Right ventricle myocardium superior (tissue), 1 donor: ENCODE measurements at places on chromosomes 6 and 20. TPM values are rescaled to one million over a fixed set of nuclear protein-coding genes. Genes with fewer than 3 reads are reported as not detected.

DNA sequence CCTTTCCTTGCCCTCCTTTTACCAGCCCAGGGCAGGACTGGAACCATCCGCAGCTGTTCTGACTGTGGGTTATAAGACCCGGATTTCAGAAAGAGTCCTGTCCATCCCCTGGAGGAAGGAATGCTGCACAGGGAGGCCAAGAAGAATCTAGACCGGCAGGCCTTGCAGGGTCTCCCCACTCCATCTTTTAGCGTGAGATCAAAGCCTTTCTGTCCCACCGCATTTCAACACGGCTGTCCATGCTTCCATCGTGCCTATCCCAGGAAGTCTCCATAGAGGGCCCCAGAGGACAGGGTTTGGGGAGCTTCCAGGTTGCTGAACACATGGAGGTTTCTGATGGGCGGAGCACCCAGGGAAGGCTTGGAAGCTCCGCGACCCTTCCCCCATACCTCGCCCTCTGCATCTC lies 79.3 kb upstream of the AGPAT4 start:
- DNase-seq: no peak

DNA sequence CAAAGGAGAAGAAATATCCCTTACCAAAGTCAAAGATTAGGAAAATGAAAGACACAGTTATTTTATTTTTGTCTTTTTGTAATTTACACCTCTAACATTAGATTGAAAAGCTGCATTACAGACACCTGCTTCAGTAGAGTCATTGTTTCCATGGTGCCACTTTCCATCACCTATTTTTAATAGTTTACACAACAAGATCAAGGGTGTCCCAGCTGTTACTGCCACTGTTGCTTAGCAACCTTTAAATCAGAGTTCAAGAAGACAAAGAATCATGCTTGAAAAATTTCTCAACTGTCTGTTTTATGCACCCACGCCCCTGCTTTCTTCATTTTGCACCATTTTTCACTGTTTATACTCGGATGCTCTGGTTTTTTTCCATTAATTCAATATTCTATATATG lies 668.2 kb upstream of the GJE1 start:
- no peak for DNase-seq

- DNase-seq: no peak
Measured at GRCh38 chr6:165229216-165229615, 80.2 kb downstream of the C6orf118 start.

DNA sequence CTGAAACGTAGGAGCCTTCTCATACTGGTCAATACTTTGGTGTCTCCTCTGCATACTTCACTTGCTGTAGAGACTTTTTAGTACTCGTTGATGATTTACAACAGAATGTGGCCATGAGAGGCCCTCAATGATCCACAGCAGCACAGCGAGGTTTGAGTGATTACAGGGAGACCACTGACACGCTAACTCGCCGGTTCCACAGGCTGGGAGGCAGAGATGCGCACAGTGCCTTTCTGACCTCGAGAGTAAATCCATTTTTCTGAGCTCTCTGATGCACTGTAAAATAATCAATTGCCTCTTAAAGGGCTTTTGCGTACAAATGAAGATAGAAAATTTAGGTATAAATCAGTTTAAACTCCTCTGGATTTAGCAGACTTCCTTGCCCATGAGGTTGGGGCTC lies 56.2 kb upstream of the TBC1D7 start:
- DNase-seq: no peak

DNA sequence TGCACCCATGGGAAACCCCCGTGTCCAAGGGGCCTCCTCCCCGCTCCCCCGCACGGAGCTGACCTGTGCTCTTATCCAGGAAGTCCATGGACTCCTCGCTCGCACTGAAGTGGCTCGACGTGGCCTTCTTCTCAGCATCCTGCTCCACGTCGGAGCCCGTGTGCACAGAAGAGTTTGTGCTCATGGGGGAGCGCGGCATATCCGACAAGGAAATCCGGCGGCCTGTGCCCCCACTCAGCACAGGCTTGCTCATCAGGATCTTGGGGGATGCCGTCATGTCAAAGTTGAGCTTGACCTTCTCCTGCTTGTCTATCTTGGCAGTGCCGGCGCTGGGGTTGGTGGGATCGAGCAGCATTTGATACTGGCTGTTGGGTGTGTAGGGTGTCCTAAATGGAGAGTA lies 80.2 kb downstream of the ZMYND8 start:
- DNase-seq: no peak

DNA sequence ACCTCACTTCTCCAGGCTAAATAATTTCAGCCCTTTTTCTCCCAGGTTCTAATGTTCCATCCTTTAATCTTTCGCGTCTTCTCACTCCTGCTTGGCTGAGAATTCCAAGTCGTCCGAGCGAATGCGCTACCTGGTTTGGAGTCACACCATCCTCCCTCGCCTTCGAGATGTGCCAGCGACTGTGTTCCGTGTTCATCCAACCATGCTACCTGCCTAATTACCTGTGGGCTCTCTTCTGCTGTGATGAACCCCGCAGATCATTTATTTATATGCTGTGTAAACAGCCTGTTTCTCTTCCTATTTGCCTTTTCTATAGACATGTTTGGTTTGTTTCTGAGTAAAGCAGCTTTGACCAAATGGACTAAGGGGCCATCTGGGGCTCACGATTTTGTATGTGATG lies 83.5 kb upstream of the TMEM181 start:
- DNase-seq: no peak

DNA sequence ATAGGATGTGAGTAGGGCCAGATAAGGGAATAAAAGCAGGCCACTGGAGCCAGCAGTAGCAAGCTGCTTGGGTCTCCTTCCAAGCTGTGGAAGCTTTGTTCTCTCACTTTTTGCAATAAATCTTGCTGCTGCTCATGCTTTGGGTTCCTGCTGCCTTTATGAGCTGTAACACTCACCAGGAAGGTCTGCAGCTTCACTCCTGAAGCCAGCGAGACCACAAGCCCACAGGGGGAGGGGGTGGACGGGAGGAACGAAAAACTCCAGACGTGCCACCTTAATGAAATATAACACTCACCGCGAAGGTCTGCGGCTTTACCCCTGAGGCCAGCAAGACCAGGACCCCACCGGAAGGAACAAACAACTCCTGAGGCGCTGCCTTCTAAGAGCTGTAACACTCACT lies 1324.4 kb upstream of the EYS start:
- DNase-seq: no peak

GRCh38 chr6:22583927-22584326 lies 14.6 kb downstream of the HDGFL1 start:
- no peak for DNase-seq

DNA sequence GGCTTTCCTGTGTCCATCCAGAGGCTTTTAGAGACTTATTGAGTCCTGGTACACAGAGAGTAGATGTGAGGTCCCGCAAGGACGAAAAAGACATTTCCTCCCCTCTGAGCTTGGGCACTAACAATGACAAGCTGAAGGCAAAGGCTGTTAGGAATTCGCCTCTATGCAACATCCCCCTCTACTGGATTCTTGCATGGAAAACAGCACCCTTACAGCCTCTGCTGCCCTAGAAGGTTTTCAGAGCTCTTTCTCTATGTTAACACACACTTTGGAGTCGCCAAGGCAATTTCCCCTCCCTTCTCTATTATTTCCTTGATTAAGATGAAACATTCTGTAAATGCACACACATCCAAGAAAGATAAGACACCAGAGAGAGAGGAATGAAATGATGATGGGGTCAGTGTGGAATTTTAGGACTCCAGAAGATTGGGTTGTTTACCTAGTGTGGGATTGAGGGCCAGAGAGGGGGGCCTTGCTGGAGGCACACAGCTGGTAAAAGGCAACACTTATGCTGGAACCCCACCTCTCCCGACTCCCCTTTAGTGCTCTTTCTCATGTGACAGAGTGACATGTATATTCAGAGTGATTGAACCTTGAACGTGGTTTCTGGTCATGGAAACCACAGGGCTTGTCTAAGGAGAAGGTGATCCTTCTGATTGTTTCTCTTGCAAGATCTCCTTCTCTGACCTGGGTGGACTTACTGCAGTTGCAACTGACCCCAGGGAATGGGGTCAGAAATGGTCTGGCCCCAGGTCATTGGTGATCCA lies 300.7 kb downstream of the CLIC5 start:
- no peak for DNase-seq

GRCh38 chr6:151330130-151330696 lies 61.1 kb downstream of the ZBTB2 start:
- no peak for DNase-seq

DNA sequence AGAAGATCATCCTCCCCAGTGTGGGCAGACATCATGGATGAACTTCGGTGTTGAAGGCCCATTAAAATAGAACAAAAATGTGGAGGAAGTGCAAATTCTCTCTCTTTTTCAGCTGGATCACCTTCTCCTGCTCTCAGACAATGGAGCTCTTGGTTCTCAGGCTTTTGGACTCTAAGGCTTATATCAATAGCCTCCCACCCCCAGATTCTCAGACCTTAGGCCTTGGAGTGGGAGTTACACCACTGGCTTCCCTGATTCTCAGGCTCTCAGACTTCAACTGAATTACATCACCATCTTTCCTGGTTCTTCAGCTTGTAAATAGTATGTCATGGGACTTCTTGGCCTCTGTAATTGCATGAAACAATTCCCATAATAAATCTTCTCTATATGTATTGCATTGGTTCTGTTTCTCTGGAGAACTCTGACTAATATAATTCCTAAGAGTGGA lies 36.6 kb downstream of the NSFL1C start:
- no peak for DNase-seq

- no peak for DNase-seq
Measured at GRCh38 chr6:79138146-79138545, 60.1 kb upstream of the PHIP start.

GRCh38 chr20:4926531-4927156 lies 74.7 kb downstream of the SLC23A2 start:
- no peak for DNase-seq

DNA sequence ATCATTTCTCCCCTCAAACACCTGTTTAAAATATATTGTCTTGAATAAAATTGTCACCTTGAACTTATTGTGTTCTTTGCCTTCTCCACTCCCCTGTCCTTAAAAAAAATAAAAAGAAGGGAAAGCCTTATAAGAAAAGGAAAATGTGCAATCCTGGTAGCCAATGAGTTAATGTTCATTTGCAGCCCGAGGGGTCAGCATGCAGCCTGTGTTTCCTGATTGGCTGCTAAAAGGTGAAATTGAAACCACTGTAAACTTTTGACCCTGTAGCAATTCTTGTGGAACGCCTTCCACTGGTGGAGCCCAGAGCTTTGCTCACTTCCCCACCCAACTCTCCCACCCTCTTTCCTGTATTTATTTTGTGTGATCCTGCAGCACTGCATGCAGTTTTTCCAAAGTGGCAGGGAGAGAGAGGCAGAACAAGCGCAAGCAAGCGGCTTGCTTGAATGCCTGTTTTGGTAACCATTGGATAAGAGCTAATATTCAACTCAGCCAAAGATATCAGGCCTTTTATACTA lies 74.9 kb downstream of the NCOA3 start:
- peak; percentile 60 for DNase-seq

GRCh38 chr20:48012401-48012974 lies 227.2 kb upstream of the SULF2 start:
- no peak for DNase-seq

DNA sequence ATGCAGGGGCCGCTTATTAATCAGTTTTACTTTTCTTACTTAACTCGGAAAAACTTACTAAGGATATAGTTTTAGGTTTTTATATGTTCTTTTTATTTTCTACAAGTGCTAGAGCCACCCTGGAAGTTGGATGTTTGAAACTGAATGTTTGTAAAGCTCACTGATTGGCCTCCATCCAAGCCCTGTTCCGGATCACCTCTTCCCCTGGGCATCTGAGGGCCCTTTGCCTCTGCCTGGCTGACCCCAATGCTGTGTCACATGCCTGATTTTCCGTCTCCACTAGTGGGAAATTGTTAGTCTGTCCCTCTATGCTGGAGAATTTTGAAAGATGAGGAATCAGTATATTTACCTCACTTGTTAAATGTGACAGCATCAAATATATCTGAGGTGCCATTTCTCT lies 79.3 kb downstream of the SLC35F1 start:
- no peak for DNase-seq

SEMG1 gene
- not detected for total RNA-seq

CST5 gene
- not detected for total RNA-seq

DNA sequence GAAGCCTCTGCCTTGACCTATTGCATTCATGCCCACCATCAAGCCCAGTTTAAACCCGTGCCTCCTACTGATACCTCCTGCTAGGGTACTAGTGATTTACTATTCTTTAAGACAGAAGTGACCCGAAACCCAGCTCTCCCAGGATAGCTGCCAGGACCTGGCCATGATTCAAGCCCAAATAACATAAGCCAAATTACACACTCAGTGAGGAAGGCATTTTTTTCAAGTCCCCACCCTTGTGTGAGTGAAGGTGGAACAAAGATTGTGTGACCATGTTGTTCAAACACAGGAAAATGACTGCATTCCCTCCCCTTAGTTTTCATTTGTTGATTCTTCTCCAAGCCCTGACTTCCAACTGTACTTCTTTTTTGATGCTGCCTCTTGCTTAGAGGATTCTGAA lies 3.7 kb upstream of the KAT14 start:
- no peak for DNase-seq
